ENCODE measurements at places on chromosomes 6 and 20.

DNA sequence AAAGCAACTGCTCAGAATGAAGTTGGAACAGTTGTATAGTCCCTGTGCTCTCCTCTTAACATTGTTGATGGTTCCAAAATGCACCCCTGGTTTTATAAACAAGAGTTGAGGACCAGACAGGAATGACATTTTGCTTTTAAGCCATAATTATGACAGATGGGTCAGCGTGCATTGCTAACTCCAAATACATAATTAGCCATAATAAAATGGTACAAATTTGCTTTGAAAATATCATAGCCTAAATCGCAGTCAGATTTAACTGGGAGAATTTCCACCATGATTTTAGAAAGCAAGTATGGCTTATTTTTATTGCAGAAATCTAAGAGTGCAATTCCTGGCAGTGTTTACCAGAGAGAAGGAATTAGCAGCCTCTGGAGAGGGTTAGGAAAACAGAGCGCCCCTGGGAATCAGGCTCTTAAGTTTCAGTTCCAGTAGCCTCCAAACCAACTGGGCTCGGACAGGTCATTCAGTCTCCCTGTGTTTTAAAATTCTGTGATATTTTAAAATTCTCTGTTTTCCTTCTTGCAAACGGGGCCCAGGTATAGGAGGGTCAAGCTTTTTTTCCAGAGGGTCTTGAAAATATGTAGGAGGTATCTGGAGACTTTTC is 302.3 kb downstream of the TBC1D7 start:
- DNase-seq: no peak

- no peak for DNase-seq
These were observed 362.1 kb downstream of the NRN1 start for GRCh38 chr6:5644523-5645185.

DNA sequence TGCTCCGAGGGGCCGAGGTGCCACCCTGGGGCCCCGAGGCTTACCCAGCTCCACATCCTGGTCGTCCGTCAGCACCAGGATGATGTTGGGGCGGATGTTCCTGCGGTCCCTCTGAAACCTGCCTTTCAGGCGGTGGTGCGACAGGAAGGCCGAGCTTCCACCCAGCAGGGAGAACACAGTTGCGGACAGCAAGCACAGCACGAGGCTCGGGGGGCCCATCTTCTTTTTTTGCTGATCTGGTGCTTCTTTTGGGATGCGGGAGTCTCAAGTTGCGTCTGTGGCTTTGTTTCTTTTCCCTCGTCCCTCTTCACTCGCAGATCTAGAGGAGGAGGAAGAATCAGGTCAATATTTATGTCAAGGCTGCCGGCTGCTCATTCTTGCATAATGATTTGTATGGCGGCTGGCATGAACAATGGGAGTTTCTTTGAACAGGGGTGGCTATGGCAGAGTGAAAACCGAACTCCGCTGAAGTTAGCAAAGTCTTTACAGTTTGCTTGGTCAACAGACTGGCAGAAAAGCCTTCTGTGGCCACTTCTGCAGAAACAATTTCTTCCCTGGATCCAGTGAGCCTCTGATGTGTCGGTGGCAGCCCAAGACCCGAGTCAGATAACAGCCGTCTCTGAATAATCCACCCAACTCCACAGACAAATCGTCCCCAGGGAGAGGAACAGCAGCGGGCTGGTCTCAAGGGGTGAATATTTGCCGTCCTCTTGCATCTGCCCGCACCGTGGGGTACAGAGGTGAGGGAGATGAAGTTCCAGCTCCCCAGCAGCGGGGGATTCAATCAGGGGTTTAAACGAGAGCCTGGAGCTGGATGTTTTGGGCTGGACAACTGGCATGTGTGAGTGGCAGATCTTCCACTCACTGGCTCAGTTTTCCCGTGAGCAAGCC is 27.9 kb downstream of the SULF2 start:
- no peak for DNase-seq

- no peak for DNase-seq
These were observed 95.0 kb downstream of the CDH26 start for GRCh38 chr20:60053125-60053817.

- no peak for DNase-seq
These were observed 8.7 kb upstream of the TENT5A start for GRCh38 chr6:81761197-81761596.

DNA sequence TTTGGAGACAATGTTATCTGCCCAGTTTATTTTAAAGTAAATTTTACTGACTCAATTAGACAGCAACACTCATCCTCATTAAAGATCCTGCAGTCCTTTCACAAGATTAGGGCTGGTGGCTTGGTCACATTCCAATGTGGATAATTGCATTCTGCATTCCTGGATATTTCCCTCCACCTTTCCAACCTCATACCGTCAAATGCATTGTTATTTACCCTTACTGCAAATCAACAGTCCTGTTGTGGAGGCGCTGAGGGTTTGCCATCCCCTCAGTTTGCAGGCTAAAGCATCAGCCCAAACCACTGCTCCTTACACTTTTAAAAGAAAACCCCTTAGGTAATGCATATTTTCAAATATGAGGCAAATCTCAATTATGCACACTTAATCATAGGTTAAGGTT is 5.4 kb downstream of the CITED2 start:
- no peak for DNase-seq

GRCh38 chr6:8703059-8703458 is 267.7 kb upstream of the SLC35B3 start:
- DNase-seq: no peak

DNA sequence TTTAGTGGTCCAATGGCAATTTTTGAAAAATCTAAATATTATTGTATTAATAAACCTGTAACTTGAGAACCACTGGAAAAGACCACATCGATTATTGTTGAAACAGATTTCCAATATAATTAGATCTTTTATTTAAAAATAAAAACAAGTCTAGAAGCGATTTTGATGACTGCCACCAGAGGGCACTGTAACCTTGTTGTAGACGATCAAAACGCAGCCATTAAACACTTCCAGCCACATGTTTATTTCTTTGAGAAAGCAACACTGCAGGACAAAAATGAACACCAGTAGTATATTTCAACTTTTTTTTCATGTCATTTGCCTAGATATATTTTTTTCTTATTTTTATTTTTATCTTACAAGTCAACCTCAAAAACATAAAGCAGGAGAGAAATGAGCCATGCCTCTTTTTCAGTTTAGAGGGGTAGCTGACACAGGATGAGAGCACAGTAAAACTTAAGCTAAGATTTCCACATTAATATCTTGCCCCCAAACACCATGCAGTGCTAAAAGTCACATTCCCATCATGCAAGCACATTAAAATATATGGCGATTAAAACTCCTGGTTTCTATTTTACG is 115.4 kb downstream of the OPRM1 start:
- DNase-seq: peak; percentile 26

- DNase-seq: no peak
These were observed 126.4 kb downstream of the CEP57L1 start for GRCh38 chr6:109221543-109222195.

GRCh38 chr6:52515219-52515960 is 61.5 kb downstream of the TRAM2 start:
- no peak for DNase-seq

GRCh38 chr20:20824924-20825584 is 112.6 kb upstream of the RALGAPA2 start:
- DNase-seq: no peak

DNA sequence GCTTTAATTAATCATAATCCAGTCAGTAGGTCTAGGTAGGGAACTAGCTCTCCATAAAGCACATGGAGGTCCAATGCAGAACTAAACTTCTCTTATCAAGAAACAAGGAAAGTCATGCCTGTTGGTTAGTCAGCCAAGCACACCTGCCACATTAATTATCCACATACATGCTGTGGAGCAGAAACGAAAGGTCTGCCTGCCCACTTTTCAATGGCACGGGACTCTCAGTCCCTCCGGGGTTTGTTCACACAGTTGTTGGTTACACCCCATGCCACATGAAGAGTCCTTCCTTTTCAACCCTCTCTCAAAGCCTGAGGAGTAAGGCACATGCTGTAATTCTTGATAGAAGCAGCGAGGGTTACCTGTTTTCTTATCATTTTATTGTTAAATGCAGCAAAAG is 1096.4 kb upstream of the MAP3K7 start:
- DNase-seq: peak; percentile 19

GRCh38 chr6:142235791-142236190 is 66.0 kb upstream of the ADGRG6 start:
- no peak for DNase-seq
